ENCODE measurements at places on chromosomes 11 and 22.
A peak's percentile ranks its signal among the peaks of the same experiment; 100 is the strongest.

GRCh38 chr22:28091486-28091885, 172.4 kb upstream of the PITPNB start:
- DNase-seq = no peak

- no peak for DNase-seq
Observed at GRCh38 chr11:106172386-106172991, 95.0 kb downstream of the AASDHPPT start.

DNA sequence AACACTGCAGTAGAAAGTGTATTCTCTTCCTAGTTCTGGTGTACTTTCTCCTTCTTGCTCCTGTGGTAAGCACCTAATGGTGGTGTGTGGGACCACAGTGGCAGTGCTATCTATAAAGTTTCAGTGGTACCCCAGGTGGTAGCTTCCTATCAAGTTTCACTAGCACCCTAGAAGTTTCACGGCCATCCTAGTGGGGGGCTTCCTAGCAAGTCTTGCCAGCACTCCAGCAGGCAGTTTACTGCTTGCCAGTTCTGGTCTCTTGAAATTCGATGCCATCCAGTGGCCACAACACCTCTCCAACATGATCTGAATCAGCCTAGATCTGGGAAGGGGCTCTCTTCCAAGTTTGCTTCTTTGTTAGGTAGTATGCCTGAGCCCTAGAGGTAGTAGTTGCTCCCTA, 229.6 kb downstream of the SWAP70 start:
- no peak for DNase-seq

- DNase-seq = no peak
Observed at GRCh38 chr11:62137276-62137861, 13.6 kb downstream of the INCENP start.

DNA sequence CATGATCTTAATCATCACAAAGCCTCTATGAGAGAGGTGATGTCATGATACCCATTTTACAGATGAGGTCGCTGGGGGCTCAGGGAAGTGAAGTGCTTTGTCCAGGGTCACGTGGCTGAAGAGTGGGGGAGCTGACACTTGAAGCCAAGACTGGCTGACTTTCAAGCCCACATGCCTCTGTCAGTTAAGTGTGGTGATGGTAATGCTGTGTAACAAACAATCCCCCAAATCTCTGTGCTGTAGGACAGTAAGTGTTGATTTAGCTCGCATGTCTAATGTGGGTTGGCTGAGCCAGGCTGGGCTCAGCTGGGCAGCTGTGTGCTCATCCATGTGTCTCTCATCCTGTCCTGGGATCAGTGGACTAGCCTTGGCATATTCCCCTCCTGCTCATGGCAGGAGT, 87.1 kb upstream of the GRK3 start:
- no peak for DNase-seq

- no peak for DNase-seq
Observed at GRCh38 chr11:9090488-9091043, 833 bp downstream of the SCUBE2 start.

GRCh38 chr11:34599406-34599945, 21.4 kb upstream of the EHF start:
- DNase-seq = no peak

DNA sequence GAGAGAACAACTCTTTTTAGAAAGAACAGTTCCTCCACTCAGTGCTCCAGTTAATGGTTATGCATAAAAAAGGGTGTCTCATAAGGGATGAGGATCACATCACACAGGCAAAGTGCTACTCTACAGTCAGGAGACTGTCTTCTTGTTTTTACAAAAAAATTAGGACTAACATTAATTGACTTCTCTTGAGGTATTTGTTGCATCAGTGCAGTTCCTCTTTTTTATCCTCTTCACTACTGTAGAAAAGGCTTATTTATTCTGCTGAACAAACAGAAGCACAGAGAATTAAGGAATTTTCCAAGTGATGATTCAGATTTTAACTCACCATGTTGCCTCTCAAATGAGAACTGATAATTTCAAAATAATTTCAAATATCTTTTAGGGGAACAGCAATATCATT, 1.9 kb downstream of the MMP8 start:
- DNase-seq = no peak

- no peak for DNase-seq
Observed at GRCh38 chr11:13720940-13721339, 52.5 kb downstream of the FAR1 start.

- no peak for DNase-seq
Observed at GRCh38 chr11:1078191-1078601, 3.5 kb downstream of the MUC2 start.

GRCh38 chr11:110173811-110174644, 80.8 kb downstream of the ZC3H12C start:
- DNase-seq = peak; percentile 16

DNA sequence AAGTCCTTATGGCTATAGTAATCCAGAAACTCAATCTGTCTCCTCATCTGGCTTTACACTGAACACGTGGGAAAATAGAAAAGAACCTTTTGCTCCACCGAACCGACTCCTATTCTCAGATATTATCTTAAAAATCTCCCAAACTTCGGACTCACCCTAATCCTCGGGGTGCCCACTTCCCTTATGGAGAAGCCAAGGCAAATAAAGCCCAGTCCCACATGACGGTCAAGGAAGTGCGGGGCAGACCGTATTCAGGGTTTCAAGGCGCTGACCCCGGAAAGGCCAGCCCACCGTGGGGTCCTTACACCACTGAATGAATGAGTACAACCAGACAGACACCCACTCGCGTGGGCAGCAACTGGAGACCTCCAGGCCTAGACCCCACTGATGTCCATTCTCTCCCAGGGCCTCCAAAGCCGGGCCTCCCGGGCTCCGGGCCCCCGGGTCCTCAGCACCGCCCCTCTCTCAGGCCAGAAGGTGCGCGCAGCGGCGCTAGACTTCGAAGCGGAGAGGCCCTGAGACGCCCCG, 489 bp downstream of the NUP98 start:
- DNase-seq = no peak

DNA sequence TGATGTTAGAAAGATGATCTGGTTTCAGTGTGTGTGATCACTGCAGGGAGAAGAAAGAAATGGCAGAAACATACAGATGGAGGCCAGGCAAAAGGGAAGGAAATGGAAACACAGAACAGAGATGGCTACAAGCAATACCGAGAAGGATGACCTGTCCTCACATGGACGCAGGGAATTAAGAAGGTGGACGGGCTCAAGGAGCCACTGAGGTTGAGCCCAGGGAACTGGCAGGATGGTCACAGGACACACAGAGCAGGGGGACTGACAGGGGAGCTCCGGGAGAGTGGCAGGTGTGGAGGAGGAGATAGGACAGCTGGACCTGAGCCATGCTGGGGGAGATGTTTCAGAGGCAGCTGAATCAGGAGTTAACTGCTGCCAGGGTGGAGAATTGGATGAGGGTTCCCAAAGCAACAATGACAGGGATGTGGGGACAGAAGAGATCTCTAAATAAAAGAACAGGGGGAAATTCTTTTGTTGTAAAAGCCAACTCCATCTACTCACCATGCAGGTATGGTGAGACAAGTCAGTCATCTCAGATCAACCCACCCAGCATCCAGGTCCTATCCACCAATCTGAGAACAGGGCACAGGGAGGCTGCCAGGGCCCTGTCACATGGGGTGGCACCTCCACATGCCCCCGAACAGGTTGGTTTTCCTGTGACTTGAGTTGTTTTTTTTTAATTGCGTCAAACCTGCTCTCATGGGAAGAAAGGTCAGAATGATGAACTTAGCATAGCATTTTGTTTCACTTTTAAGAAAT, 26.3 kb downstream of the KLHL22 start:
- DNase-seq = no peak

- no peak for DNase-seq
Observed at GRCh38 chr11:73445980-73446379, 69.8 kb downstream of the RELT start.
